ENCODE measurements at places on chromosomes 5 and 9.
A peak's percentile ranks its signal among the peaks of the same experiment; 100 is the strongest.

DNA sequence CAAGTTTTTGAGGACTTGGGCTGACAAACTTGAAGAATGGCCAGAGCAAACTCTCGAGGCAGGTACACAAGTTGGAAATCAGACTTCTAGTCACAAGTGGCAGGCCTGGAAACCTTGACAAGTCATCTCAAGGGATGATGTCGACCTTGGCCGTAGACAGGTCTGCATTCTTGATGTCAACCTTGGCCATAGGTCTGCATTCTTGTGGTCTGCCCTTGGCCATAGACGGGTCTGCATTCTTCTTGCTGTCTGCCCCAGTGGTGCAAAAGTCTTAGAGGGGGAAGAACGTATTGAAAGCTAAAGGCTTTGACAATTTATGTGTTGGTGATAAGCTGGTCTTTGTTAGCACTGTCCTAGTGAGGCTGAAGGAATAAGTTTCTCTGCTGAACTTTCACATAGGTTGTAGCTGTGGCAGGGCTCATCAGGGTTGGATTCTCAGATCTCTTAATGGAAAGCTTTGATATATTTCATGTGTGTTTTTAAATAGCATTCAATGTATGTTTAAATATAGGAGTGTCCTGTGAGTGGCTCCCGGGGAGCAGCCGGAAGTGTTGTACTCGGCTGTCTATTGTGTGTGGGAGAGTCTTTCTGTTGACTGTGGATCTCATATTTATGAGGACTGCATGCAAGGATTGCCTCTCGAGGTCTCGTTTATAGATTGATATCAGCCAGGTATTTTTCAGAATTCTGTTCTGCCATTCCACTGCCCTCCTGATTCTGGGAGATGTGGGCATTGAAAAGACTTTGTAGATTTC, 27.0 kb downstream of the SUB1 start:
- no peak for DNase-seq

- DNase-seq = no peak
Measured at GRCh38 chr9:97753975-97754374, 56.8 kb upstream of the XPA start.

DNA sequence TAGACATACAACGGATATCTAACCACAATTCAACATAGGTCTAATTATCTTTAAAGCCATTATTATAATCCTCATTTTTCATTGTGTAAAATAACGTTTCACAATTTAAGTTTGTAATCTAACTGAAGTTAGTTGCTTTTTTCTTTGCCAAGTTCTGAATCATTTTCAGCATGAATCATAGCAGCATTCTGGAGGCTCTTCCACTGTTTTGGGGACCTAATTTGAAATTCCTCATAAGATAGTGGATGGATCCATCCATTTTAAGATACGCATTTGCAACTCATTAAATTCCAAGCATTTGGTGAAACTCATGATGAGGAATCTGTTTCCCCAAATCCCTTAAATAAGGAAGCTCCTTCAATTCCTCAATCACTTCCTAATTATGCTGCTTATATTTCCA, 447.1 kb upstream of the CDH10 start:
- no peak for DNase-seq

DNA sequence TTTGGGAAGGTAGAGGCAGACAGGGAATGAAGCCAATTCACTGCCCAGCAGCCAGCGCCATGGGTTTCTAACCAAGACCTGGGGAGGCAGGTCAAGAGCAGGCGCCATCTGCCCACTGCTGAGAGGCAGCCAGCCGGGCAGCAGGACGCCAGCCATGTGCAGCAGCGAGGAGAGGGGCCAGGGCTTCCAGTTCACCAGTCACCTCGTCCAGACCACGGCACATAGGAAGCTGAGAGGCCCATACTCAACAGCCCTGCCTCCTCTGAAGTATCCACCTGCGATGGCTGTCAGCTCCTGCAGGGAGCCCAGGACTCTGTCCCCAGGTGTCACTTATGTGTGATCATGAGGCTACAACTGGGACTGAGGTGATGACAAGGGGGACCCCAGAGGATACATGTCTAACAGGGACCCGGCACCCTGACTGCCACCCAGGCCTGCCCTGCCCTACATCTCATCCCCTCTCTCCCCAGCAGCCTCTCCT, 30.1 kb downstream of the IPPK start:
- no peak for DNase-seq

DNA sequence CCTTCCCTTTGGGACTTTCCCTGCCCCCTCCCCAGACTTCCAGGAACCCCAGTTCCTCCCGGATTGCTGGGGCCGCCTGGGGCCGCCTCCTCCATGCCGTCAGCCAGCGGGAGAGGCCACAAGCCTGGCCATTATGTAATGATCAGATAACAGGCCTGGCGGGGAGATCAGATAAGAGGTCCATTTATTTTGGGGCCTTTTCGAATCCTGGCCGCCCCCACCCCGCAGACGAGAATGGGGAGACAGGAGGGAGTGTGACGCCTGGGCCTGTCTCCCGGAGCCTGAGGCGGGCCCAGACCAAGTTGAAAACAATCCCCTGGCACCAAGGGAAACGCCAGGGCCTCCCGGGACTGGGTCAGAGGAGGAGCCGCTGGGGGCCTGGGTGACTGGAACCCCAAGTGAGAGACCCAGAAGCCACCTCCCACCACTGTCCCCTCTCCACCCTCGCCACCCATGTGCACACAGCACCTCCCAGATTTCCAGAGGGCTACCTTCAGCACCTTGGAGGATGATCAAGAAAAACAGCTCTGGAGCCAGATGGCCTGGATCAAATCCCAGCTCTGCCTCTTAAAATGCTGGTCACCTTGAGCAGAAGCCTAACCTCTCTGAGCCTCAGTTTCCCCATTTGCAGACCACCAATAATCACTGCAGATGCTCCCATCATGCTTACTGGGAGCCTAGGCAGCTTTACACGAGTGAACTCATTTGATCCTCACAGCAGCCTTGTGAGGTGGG, 7.8 kb downstream of the ENG start:
- DNase-seq = no peak

GRCh38 chr9:134617246-134617645, 24.4 kb upstream of the COL5A1 start:
- DNase-seq = no peak

DNA sequence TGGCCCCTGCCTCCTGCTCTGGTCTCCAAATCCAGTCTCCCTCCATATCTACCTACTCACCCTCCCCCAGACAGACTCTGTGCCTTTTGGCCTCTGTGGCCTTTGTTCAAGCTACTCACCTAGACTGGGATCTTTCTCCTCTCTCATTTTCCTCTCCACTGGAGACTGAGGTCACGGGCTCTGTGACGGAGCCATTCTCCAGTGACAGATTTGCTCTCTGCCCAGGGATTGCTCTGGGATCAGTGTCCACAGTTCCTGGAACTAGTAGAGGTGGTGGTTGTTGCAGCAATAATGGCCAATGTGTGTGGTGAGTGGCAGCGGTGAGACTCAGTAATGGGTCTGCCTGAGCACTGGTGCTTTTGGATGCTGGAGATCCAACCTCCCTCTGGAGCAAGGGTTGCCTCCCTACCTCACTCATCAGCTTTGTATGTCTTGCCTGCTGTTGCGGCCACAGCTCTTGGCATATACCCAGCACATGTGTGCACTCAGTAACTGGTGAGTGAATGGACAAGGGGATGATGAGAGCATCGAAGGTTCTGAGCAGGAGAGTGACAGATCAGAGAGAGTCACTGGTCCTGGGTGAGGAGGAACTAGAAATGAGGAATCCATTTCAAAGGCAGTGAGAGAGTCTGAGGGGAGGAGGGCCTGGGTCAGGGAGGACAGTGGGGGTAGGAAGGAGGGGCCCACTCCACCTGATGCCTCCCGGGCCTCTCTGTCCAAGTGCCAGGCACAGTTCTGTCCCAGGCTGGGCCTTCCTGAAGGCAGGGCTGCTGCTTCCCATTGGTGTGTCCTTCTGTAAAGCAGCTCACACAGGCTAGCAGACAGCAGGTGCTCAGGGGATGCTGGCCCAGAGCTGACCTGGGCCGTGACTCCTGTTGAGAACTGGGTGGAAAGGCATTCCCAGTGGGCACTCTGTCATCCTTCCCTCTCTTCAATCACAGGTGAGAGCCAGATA, 96.5 kb upstream of the PITX1 start:
- DNase-seq = no peak

- DNase-seq = no peak
Measured at GRCh38 chr5:116908537-116908936, 333.9 kb upstream of the SEMA6A start.

GRCh38 chr9:37859043-37859442, 44.9 kb downstream of the SLC25A51 start:
- no peak for DNase-seq

- no peak for DNase-seq
Measured at GRCh38 chr5:88863523-88863922, 19.5 kb downstream of the MEF2C start.

GRCh38 chr5:97098922-97099321, 43.5 kb downstream of the LIX1 start:
- peak; percentile 49 for DNase-seq

DNA sequence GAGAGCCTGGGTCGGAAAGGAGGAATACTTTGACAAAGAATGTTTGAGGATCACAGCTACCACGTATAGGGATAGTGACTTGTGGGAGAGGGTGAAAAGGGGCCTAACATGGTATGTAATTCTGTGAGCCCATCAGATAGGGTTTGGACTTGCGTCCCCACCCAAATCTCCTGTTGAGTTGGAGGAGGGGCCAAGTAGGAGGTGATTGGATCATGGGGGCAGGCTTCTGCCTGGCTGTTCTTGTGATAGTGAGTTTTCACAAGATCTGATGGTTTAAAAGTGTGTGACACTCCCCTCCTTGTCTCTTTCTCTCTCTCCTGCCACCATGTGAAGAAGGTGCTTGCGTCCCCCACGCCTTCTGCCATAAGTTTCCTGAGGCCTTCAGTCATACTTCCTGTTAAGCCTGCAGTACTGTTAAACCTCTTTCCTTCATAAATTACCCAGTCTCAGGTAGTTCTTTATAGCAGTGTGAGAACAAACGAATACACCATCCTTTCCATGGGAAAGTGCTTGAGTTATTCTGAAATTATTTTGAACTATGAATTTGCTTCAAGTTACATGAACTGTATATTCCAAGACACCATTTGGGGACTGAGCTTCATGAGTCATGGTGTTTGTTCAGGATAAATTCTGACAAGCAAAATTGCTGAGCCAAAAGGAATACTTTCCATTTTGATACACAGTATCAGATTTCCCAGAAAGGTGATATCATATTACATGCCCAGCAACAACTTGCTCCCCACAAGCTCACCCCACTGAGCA, 68.8 kb upstream of the SSBP2 start:
- DNase-seq = no peak

GRCh38 chr5:132825834-132826391, 4.5 kb downstream of the SHROOM1 start:
- no peak for DNase-seq

DNA sequence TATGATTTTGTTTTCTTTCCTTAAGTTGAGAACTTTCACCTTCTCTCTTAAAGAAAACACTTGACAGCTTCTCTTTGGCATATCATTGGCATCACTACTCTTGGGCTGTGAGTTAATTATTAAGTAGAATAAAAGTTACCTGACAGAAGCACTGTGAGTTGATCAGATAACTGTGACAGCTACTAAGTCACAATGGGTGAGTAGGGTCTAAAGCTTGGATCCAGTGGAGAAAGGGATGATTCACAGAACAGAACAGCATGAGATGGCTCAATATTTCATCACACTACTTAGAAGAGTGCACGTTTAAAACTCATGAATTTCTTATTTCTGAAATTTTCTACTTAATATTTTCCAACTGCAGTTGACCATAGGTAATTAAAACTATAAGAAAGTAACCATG, 268.5 kb upstream of the NMUR2 start:
- DNase-seq = no peak

- no peak for DNase-seq
Measured at GRCh38 chr9:135850737-135851136, 56.6 kb downstream of the CAMSAP1 start.

DNA sequence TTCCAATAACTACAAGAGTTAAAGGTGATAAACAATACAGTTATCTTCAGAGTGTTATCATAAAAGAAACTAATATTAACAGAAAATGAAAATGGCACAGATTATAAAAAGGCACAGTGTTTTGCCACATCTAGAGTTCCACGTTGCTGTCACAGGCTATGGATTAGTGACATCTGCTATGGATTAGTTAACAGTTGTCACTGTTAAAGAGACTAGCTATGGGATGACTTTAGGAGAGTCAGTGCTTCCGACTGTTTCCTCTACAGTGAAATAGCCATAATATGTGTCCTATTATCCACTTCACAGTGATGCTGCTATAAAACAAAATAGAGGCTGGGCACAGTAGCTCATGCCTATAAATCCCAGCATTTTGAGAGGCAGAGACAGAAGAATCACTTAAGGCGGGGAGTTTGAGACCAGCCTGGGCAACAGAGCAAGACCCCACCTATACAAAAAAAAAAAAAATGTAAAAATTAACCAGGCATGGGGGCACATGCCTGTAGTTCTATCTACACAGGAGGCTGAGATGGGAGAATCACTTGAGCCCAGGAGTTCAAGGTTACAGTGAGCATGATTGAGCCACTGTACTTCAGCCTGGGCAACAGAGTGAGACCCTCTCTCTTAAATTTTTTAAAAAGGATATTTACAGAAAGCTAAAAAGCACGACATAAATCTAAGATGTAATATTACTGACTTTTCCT, 19.7 kb downstream of the MAPKAP1 start:
- no peak for DNase-seq

DNA sequence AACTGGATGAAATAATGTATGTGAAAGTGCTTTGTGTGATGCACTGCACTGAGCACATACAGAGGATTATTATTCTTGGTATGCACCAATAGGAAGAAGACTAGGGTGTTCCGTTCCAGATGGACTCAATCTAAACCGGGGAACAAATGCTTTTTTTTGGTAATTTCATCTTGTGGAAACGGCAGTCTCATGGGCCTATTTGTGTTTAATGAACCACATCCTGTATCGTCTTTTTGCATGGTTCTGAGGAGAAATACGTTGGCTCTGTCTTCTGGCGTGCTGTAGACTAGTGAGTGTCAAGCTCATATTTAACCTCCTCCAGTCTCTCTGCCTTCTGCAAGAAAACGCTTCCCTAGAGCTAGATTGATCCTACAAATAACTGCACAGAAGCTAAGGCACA, 30.0 kb downstream of the TRIM32 start:
- no peak for DNase-seq

DNA sequence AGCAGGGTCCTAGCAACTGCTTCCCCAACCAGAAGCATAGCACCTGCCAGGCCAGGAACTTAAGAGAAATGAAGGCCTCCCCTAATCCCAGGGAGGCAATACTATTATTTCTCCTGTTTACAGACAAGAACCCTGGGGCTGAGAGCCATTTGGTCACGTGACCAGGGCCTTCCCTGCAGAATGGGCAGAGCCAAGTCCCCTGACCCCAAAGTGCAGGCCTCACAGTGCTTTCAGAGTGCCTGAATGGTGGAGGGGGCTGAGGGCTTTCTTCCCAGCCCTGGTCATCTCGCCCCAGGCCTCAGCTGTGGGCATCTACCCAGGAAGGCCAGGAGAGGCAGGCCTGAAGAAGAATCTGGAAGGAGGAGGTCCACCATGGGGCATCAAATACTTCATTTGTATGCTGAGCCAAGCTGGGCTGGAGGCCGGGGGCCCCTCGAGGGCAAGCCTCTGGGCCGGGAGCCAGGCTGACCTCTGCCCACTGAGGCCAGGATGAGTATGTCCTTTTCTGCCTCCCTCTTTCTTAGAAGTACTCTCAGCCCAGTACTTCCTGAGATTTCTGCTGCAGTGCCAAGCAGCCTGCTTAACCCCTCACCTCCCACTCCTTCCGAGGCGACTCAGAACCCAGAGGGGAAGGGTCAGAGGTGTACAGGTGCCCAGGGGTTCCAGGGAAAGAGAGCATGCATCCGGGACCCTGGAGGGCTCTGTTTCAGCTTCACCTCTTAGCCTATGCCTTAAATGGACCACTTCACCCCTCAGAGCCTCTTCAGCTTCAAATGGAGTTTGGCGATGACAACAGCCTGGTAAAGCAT, 18.9 kb upstream of the DUSP1 start:
- DNase-seq = no peak

Measured in NCI-H446 treated with DMSO at 0.1 percent for 48 hours (cell line).